ENCODE measurements at places on chromosomes 4 and X.

- DNase-seq, result peak; percentile 34
These were observed 233.5 kb downstream of the SCFD2 start for GRCh38 chr4:53132132-53132891.

GRCh38 chr4:9833421-9833820, 52.0 kb downstream of the DRD5 start:
- DNase-seq, result no peak

- no peak for DNase-seq
These were observed 16.2 kb upstream of the LAMP2 start for GRCh38 chrX:120485315-120485637.

GRCh38 chr4:52950226-52950625, 88.1 kb downstream of the RASL11B start:
- DNase-seq, result no peak

DNA sequence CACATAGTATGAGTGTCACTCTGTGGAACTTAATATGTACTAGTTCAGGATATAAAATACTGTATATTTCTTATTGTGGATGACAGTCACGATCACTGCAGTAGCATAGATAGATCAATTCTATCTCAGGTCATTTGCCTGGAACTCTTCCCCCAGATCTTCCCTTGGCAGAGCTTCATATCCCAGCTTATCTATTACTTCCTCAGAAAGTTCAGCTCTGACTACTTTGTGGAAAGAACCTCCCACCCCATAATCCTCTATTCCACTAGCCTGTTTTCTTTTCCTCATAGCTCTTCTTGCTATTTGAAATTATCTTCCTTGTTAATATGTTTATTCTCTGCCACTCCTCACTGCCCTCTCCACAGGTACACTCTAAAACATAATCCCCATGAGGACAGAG, 10.9 kb downstream of the FAM241A start:
- DNase-seq, result no peak

DNA sequence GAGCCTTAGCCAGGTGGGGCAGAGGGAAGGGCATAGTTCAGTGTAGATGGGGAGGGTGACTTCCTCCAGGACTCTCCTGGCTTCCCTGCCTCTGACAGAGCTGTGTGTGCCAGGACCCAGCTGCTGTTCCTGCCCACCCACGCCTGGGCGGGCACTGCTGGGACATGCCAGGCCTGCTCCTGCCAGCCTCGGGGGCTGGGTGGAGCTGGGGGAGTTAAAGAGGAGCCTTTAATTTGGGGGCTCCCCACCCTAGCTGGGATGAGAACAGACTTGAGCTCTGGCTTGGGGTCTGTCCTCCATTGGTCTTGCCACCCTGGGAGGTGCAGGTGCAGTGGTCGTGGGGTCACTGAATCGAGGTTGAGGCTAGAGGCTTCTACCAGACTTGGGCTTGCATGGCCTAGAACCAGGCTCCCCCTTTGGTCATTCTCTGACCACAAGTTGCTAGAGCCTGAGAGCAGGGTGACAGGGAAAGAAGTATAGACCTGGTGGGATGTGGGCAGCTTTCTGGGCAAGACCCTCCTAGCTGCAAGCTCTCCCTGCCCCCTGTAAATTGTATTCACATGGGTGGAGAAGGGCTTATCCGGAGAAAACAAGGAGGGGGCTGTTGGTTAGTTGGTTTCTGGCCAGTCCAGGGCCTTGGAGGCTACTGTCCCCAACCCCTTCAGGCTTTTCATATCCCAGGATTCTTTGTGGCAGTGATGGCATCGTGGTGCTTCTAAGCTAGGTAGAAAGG, 5.7 kb downstream of the EFNB1 start:
- DNase-seq, result no peak

GRCh38 chr4:89001647-89002445, 55.1 kb downstream of the FAM13A start:
- no peak for DNase-seq

GRCh38 chr4:1658581-1658980, 25.5 kb downstream of the FAM53A start:
- no peak for DNase-seq

DNA sequence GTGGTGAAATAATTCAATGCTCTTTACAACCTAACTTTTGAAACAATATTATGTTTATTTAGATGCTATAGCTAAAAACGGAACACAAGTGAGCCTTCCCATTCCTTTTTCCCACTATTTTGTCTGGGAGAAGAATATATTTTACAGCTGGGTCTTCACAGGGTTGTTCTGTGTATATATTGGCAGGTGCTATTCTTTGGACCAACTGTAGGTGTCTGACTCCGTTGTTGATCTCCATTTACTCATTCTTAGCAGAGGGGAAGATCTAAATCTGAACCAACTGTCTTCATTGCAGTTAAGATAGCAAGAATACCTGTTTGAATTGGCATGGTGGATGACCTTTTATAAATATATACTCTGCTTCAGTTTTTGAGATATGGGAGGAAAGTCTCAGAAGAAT, 257.4 kb downstream of the CFAP299 start:
- peak; percentile 12 for DNase-seq

- DNase-seq, result no peak
These were observed 98.3 kb upstream of the MAML3 start for GRCh38 chr4:140252141-140252741.

DNA sequence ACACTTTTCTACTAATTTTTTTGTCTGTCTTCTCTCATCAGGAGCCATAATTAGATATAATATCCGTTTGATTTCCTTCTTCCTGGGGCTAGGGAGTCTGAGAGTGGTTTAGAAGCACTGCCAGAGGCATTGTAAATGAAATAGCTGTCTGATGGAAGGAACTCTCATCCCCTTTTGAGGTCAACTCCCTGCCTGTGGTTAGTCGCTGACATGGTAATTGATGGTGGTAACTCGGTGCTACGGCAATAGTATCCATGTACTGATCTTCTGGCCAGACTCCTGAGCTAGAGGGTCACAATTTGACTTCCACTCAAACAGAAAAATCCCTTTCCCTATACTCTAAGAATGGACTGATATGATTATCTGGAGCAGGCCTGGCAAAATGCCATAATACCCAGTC, 108.1 kb upstream of the TRPC5 start:
- DNase-seq, result no peak

- no peak for DNase-seq
These were observed 192.2 kb downstream of the APBB2 start for GRCh38 chr4:41022116-41022515.

DNA sequence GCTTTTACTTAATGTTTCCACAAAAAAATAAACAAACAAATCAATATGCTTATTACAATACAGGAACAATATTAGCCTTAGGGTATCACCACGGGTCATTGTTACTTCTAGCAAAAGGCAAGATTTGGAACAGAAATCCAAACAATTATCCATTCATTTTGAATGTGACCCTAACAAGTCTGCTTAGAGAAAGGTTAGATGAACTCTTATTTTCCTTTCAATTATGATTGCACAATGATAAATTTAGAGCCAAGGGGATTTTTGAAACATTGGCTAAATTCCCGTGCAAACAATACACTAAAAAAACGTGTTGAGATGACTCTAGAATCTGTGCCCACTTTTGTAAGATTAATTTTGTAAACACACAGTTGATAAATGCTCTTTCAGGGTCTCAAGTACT, 474.7 kb downstream of the PCDH7 start:
- DNase-seq, result no peak

GRCh38 chr4:69322055-69322454, 41.8 kb downstream of the UGT2B28 start:
- DNase-seq, result no peak

- DNase-seq, result no peak
These were observed 652.1 kb downstream of the ANKRD50 start for GRCh38 chr4:124060261-124060918.

GRCh38 chr4:19729886-19730651, 521.6 kb upstream of the SLIT2 start:
- DNase-seq, result no peak

DNA sequence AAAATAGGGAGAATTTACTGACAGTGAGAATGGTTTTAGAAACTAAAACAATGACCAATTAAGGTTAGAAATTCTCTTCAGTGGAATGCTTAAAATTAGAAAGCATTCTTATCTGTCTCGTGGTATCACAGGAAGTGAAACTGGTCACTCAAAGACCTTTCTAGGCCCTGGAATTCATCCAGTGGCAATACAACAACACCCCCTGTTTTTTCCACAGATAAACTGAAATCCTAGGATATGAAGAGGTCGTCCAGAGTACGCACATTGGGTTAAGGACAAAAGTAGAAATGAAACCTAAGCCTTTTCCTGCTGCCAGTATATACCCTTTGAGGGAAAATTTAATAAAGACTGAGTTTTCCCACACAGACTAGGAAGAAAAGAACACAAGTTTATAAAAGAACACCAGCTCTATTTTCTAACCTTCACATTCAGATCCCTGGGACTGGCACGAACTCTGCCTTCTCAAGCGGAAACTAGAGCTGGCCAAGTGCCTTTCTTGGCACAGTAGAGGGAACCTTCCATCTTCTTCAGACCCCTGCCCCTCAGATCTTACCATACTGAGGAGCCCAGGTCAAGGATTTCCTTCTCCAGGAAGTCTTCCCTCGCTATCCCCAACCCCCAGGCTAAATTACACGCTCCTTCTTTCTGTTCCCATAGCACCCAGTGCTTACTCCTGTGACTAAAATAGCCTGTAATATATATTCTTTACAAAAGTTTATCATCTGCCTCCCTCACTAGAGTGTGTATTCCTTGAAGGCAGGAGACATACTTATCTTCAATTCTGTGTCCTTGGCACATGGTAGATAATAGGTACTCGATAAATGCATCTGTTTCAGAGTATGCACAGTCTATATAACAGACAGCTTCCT, 16.9 kb downstream of the LHFPL1 start:
- DNase-seq, result no peak

DNA sequence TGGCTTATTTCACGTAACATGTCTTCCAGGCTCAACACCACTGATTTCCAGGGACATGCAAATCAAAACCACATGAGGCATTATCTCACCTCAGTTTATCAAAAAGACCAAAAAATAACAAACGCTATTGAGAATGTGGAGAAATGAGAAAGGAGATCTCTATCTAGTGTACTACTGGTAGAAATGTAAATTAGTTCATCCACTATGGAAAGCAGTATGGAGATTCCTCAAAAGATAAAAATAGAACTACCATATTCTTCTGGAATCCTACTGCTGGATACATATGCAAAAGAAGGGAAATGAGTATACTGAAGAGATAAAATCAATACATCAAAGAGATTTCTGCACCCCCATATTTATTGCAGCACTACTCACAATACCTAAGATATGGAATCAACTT, 329.6 kb upstream of the NDST3 start:
- DNase-seq, result no peak

DNA sequence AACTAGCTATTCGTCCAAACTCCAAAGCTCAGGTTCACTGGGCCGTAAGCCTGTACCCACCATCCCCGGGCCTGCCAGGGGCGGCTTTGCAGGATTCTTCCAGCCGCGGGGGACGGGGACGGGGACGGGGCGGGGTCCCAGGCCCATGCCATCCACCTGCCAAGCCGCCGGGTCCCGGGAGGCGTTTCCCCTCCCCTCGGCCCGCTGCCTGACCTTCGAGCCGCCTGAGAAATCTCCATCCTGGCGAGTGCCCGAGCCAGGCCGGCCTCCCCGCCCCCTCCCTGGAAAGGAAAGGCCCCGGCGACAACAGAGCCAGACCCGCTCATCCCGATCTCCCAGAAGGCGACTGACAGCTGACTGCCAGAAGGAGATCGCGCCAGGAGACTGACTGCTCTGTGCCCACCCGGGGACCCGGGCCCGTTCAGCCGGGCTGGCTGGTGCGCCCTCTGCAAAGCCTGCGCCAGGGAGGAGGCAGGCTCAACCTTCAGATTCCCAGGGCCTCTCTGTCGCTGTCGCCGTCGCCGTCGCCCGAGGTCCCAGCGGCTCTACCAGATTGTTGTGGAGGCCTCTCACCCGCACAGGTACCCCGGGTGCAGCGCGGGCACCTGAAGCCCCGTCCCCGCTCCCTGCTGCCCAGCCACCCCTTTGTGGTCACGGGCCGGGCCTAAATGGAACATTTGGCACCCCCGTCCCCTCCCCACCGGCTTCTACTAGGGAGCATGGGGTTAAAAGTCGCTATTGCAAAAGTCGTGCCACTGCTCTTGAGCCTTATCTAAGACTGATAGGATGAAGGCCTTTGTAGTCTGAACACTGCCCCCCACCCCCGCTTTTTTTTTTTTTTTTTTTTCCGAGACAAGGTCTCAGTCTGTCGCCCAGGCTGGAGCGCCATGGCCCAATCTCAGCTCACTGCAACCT, at the start of gene RGN:
RGN (plus strand) TSS at position 315 of the 915 bp plus-strand sequence. CDS start 2,702 bp downstream, outside the sequence.
- DNase-seq, result no peak

DNA sequence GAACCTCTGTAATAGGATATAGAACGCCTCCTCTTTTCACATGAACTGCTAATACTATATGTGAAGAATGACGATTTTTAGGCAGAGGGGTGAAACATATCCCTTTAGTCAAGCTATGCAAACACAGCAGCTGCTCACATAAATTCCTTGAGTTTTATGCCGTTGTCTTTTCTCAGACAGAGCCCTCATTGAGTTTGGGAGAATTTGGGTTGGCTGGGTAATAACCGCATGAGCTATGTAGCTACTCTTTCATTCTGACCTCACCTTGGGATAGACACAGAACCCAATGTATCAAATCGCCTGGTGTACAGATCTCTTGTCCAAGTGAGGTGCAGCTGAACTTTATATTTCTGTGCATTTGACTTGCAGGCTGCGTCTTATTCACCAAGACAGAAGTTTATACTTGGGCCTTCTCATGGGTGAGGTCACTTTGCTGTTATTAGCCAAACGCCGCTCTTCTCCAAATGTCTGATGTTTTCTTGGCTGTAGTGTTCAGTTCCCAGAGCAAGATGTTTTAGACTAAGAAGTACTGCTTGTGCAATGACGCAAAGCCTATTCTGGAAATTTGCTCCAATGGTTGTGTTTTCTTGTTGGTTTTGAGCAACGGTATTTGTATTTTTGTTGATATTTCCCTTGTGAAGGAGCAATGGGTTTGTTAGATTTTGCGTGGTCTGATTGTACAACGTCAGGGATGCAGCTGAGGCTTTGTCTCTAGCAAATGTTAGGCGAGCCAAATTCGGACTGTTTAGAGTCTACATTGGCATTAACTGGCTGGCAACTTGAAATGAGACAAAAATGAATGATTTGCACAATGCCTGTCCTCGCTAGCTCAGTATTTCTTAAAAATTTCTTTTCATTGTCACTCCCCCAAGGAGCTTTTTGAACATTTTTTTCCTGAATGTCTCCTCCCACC, 11.2 kb upstream of the SPARCL1 start:
- DNase-seq, result no peak

GRCh38 chr4:152257601-152258066, 278.3 kb downstream of the FBXW7 start:
- no peak for DNase-seq

DNA sequence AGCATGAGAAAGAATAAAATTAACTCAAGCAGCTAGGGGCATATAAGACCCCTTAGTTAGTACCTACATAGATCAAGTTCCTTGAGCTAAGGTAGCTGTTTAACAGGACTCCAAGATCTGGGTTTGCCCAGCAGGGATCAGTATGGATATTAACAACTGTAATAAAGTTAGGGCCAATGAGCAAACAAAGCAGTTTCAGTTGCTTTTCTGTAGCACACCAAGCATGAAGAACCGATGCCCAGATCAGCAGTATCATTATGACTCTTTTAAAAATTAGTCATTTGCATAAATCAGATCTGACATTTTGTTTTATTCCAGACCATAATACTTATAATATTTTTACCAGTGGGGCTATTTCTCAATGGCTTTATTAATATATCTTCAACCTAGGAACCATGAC, 80.9 kb downstream of the C4orf33 start:
- DNase-seq, result no peak

GRCh38 chrX:50579955-50580354, 109.3 kb upstream of the DGKK start:
- peak; percentile 45 for DNase-seq
